ENCODE measurements at places on chromosomes 16 and 17.

DNA sequence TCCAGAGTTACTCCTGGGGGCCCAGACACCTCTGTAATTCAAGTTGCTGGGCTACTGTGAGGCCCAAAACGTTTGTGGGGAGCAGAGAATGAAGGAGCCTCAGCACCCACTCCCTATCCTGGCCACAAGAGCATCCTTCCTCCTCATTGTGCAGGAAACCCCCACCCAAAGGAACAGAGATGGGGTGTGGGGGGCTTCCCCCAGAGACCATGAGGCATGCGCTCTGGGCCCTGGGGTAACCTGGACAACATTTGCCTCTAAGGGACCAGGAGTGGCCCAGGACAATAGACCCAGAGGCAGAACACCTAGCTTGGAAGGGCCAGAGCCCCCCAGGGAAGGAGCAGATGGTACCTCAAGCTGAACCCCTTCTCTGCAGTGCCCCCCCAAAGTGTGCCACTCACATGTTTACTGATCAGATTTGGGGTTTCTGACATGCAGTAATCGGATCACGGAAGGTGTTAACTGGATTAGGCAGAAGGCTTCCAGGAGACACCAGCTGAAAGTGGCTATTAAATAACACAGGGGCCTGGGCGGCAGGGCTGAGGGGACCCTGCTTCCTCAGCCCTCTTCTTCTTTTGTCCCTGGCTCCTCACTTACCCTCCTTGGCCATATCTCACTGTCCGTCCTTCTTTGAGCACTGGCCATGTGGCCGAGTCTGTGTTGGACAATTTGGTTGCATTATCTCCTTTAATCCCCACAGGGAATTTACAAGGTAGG, 50.8 kb downstream of the SDK2 start:
- DNase-seq: no peak

- DNase-seq: no peak
Measured at GRCh38 chr16:10081201-10081940, 100.9 kb downstream of the GRIN2A start.

DNA sequence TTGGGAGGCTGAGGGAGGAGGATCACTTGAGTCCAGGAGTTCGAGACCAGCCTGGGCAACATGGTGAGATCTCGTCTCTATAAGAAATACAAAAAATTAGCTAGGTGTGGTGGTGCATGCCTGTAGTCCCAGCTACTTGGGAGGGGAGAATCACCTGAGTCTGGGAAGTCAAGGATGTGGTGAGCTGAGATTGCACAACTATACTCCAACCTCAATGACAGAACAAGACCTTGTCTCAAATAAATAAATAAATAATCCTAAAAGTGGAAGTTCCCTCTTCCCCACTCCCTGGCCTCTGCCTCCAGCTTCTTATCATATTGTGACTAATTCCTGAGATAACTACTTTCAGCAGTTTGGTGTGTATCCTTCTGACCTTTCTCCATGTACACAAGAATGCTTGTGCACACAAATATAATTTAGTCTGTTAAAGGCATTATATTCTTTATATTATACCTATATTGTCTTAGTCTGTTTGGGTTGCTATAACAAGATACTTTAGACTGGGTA, 23.5 kb upstream of the DNAJA2 start:
- no peak for DNase-seq

DNA sequence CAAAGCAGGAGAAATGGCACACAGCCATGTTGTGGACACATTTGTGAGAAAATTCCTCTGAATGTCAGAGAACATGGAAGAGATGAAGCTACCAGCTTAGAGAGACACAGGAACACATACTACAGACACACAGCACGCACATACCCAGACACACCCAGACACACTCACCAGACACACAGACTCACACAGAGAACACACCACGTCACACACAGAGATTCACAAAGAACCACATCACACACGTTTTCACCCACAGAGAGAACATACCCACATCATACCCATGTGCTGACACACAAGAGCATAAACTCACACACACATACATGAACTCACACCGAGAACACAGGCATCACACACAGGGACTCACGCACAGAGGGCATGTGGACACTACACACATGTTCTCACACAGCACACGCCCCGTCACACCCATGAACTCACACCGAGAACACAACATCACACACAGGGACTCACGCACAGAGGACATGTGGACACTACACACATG, 124.9 kb downstream of the METRNL start:
- DNase-seq: no peak

- no peak for DNase-seq
Measured at GRCh38 chr17:42253578-42253977, 22.6 kb downstream of the STAT5B start.

- DNase-seq: no peak
Measured at GRCh38 chr16:53952215-53953208, 248.6 kb downstream of the FTO start.

DNA sequence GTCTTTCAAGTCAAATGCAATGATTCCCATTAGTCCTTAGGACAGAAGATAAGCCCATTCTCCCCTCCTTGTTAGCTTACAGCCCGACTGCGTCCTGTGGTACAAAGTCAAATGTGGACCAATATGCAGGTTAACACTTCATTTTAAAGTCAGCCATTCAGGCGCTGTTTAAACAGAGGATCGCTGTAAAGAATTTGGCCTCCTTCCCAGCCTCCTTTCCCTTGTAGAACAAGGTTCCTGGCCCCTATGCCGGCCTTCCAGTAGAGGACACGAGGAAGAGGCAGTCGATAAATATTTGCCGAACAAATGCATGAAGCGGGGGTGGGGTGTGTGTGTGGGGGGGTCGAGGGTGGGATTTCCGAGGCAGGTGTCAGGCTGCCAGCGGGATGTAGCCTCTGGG, 4.3 kb downstream of the SDK2 start:
- DNase-seq: no peak
